Bronchus fibroblast of lung (primary cell): ENCODE measurements at places on chromosomes 3 and 15. TPM values are rescaled to one million over a fixed set of nuclear protein-coding genes. Genes with fewer than 3 reads are reported as not detected.

SNX22 gene
- total RNA-seq = under 0.01 and 0.17 TPM in 2 replicates

CSPG4 gene
- total RNA-seq = 72.4 and 79.4 TPM in 2 replicates

RPL35A gene
- 989 and 1,086 TPM in 2 replicates for total RNA-seq

ARHGAP31 gene
- 2.9 and 3.4 TPM in 2 replicates for total RNA-seq

KLHDC8B gene
- total RNA-seq = 13.4 and 14.1 TPM in 2 replicates

NRROS gene
- under 0.01 and 0.17 TPM in 2 replicates for total RNA-seq

CD276 gene
- total RNA-seq = 91.6 and 108 TPM in 2 replicates

SNRPN gene
- total RNA-seq = 103 TPM in 2 replicates
